ENCODE measurements at places on chromosomes 1 and 21. TPM values are rescaled to one million over a fixed set of nuclear protein-coding genes. Genes with fewer than 3 reads are reported as not detected.

CD46 gene
- 70.2 TPM for polyA plus RNA-seq

C8B gene
- polyA plus RNA-seq: not detected

C1QA gene
- 18.0 TPM for polyA plus RNA-seq

STPG1 gene
- 1.2 TPM for polyA plus RNA-seq

KCNE1 gene
- polyA plus RNA-seq: 0.29 TPM

IFNLR1 gene
- polyA plus RNA-seq: 1.2 TPM

LRRC71 gene
- 0.32 TPM for polyA plus RNA-seq

CD34 gene
- 204 TPM for polyA plus RNA-seq

DMAP1 gene
- 41.0 TPM for polyA plus RNA-seq

OR2T29 gene
- polyA plus RNA-seq: not detected

CLCA4 gene
- polyA plus RNA-seq: not detected

OR2L13 gene
- polyA plus RNA-seq: not detected

GRCh38 chr1:205570173-205570501, 61.7 kb downstream of the ELK4 start:
- DNase-seq: no peak

GRCh38 chr1:151406176-151406575, 6.8 kb downstream of the PSMB4 start:
- DNase-seq: no peak

GRCh38 chr1:188343914-188344313, 1515.2 kb downstream of the PLA2G4A start:
- no peak for DNase-seq

- no peak for DNase-seq
Observed at GRCh38 chr1:58568271-58568860, 8.7 kb downstream of the TACSTD2 start.

DNA sequence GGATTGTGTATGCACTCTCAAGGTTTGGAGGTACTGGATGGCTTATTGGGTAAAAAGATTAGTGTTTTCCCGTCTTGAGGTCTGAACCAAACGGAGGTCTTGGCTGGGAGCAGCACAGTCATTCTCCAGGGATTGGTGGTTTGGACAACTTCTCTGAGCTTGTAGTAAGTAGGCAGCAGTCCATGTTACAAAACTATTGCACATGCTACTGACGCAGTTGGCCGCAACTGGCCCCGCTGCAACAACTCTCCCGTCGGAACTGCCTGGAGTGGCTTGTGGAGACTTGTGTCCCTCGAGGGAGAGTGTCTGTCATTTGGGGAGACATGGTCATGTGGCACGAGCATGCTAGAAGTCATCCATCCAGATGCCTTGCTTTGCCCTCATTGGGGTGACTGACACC, 276.0 kb downstream of the TM2D1 start:
- DNase-seq: peak; percentile 88

- DNase-seq: no peak
Observed at GRCh38 chr1:99115231-99115630, 110.6 kb upstream of the PLPPR5 start.

- DNase-seq: no peak
Observed at GRCh38 chr1:40650075-40650474, 15.4 kb downstream of the RIMS3 start.

GRCh38 chr1:212692774-212693644, 6.6 kb downstream of the BATF3 start:
- DNase-seq: no peak

DNA sequence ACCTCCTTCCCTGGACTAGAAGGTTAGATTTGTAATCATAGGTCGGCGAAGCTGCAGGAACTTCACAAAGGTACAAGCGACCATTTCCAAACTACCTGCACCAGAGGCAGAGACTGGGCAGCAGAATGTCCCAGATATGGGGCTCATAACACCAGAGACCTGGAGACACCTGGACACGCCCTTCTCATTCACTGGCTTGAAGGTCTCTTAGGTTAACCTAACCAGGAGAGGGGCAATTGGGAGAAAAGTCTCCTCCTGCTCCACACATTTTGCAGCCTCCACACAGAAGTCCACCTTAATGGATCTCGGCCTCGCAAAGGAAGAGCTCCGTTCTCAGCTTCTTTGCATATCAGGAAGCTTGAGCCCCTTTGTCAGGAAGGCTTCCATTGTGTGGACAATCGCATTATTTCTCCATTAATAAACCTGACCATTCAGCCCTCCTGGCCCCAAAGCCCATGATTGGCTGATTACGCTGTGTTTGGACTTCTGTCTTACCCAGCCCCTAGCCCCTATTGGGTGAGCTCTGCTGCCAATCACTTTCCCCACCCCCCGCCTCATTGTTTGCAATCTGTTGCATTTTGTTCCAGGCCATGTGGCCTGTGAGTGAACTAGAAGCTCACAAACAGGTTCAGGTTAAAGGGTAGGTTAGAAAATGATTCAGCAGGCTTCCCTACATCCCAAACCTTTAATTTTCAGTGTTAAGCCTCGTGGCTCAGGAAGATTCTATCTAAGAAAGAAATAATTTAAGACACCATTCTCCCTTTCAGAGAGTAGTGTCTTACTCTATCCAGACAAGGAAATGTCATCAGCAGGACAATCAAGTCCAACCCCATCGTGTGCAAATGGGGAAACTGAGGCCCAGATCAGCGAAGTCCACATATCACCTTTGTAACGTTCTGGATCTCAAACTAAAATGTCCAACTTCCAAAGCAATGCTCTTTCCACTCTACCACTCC, 2.8 kb downstream of the MYCL start:
- DNase-seq: no peak

GRCh38 chr1:13911697-13912619, 212.0 kb downstream of the PRDM2 start:
- no peak for DNase-seq

GRCh38 chr1:214404154-214404553, 123.2 kb downstream of the SMYD2 start:
- DNase-seq: no peak

DNA sequence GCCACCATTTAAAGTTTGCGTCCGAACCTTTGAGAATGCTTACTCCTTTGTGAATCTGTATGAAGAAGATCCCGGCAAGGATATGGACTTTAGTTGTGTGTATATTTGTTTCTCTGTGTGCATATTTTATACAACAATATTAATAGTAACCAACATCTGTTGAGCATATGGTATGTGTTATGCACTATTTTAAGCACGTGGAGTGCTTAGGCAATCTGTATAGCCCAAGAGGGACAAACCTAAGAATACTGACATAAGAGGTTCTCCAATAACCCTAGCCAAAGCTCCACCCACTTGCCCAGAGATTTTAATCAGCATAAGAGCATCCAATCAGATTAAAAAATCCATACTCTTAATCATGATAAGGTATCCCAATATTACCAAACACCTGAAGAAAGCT, 92.7 kb downstream of the MAB21L3 start:
- no peak for DNase-seq

DNA sequence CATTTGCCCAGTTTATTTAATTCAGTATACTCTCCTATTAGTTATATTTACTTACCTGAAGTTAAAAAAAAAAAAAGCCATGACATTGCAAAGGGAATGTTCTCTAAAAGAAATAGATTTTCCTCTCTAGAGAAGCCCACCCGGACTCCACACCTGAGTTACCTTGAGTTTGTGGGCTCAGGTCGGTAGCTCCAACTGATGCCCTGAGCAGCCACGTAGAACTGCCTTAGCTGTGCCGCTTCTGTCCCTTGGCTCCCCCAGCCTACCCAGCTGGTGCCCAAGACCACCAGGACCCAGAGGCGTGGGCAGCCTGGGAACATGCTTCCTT, 250 bp downstream of the F5 start:
- DNase-seq: no peak

DNA sequence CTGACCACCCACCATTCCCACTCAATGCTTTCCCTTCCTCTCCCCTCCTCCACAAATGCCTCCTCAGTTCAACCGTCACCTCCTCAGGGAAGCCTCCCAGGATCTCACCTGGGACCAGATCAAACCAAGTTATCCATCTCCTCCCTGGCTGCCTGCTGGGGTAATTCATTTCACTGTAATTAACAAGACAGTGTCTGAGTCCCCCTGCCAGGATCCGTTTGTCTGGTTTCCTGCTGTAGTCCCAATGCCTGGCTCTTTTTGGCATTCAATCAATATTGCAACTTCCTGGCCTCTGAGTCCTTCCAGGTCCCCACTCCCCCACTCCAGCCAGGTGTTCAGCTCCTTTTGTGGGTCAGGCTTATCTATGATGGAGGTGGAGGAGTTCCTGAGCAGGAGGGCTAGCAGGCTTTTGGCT, 687.7 kb downstream of the PTPRU start:
- no peak for DNase-seq

- DNase-seq: no peak
Observed at GRCh38 chr1:79604490-79605198, 598.1 kb upstream of the ADGRL4 start.

DNA sequence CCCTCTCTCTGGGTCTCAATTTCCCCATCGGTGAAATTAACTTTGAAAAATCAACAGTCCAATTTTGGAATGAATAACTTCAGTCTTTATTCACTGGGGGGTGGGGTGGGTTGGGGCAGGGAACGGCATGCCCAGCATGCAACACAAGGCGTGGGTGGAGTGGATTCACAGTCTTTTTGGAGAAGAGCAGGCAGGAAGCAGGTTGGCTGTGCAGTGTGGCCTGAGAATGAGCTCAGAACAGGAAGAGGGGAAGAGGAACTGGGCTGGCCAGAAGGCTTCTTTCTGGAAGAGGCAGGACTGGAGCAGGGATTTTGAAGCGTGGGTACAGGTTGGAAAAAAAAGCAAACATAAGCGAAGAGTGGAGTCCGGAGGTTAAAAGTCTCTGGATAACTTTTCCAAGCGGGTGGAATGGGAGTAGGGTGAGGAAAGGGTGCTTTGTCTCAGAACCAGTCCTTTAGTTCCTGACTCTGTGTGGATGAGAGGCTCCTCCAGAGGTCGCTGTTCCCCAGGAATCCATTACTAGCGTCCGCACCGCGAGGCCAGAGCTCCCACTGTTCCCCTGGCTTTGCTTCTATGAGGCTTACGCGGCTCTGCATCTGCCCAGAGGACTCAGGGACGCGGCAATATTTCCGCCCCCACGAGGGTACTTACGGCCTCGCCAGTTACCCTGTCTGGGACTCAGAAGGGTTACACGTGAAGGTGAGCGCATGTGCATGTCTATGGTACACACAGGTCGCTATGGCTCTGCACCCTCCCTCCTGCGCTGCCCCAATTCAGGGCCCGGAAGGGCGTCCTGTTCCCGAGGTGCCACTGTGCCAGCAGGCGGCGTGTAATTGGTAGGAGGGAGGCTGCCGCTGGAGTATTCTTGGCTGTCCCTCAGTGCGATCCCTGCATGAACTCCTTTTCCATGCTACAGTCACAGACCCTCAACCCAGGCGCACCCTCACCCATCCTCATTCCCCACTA, 5.5 kb upstream of the FOXD2 start:
- peak; percentile 86 for DNase-seq

GRCh38 chr1:47972864-47973432, 24.2 kb downstream of the TRABD2B start:
- no peak for DNase-seq

DNA sequence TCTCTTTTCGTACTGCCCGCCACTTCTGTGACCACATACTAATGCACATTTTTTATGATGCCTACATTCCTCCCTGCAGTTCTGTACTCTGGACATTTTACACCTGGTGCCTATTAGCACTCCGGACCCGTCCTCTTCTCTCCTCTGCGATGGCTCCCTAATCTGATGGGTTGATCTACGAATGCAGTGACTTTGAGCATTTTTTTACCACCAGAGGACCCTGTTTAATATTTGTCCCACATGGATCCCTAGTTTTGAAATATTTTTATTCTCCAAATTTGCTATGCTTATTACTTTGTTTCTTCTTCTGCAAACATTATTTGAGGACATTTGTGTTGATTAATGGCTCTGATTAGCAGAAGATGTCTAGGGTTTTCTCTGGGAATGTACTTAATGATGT, 5.2 kb downstream of the PPFIA4 start:
- DNase-seq: no peak

GRCh38 chr21:46202592-46203202, 18.4 kb upstream of the SPATC1L start:
- DNase-seq: no peak

DNA sequence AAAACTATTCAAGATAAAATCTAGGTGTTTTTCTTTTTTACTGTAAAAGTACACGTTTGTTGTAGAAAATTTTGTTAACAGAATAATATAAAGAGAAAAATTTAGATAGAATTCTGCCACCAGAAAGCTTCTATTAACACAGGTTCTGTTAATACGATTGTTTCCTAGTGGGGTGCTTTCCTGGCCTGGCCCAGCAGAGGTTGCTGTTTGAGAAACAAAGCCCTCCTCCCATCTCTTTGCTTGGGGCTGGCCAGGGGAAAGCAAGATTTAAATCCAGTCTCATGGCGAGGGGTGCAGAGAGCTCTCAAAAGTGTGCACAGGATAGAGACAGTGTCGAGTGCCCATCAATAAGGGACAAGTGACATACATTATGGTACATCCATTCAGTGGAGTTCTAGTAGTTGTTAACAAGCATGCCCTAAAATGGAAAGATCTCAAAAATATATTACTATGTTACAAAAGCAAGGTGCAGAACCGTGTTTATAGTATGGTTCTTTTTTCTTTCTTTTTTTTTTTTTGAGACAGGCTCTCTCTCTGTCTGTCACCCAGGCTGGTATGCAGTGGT, 14.6 kb upstream of the ACBD3 start:
- no peak for DNase-seq
